ENCODE measurements at places on chromosomes 12 and 14.

- DNase-seq = no peak
Measured at GRCh38 chr12:21893924-21894323, 47.3 kb downstream of the ABCC9 start.

DNA sequence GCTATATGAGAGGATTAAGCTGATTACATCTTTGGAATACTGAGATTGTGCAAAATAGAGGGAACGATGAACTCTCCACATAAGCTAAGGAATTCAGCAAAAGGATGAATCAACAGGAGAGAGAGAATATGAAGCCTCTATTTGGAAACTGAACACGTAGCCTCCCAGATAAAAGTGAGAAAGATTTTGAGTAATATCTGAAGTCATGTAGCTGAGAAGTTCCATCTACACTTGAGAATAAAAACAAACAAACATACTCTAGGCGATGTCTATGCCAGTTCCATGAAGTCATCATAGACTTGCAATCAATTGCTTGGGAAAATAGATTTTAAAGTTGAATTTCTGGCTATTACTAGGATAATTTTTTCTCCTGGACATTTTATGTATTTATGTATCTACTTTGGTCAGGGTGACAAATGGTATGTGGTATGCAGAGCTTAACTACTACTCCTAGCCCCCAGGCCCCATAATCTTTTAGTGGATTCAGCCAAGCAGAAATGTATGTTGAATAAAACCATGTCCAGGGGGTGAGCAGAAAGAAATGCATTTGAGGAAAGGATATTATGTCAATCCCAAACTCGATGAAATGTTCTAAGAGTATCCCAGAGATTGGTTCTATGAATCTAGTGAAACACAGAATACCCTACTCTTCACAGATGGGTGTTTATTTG lies 627.4 kb downstream of the DIO2 start:
- DNase-seq = no peak

DNA sequence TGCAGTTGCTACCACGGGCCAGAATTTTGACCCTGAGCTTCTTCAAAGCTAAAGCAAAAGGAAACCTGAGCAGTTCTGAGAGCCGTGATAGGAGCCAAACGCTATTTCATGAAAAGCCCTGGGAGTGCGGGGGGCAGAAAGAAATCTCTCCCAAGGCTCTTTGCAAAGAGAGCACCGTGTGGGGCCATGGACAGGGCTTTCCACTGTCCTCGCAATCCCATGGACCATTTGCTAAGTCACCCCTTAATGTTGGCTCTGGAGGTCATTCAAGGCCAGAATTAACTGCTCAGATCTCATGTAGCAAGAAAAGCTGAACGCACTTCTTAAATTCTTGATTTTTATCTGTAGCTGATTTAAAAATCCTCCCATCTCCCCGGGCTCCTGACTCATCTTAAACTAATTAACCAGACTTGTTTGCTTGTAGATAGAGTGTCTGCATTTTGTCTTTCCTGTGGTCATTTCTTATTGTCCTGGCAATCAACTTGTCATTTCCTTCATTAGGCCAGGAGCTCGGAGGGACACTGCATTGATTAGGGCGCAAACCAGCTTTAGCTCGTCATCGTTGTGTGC lies 24.8 kb downstream of the CLSTN3 start:
- no peak for DNase-seq

DNA sequence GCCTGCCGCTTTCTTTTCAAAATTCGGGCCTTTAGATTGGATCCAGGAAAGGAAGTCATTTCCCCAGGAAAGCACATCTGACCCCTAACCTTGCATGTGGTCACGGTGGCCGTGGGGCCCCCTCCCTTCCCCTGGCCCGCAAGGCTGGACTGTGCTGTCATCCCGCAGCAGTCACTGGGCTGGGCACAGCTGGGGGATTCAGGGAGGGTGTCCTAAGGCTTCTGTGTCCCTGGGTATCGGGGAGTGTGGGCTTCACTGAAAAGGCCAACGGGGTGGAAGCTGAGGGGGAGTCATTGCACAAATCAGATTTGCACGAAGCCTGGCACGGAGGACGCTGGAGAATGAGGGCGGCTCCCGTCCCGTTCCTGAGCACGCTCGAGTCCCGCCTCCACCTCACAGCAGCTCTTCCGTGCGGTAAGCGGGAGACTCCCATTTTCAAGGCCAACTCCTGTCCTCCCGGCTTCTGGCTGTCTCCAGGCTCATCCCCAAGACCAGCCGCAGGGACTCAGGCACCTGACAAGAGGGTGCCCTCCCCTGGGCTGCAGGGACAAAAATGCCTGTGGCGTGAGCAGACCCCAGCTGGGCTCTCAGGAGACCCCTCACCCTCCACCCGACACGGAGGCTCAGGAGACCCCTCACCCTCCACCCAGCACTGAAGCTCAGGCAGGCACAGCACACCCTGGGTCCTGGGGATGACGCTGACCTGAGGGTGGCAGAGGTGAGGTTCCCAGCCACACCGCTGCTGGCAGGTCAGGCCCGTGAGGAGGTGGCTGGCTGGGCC lies 9.6 kb downstream of the XRCC3 start:
- DNase-seq = no peak

DNA sequence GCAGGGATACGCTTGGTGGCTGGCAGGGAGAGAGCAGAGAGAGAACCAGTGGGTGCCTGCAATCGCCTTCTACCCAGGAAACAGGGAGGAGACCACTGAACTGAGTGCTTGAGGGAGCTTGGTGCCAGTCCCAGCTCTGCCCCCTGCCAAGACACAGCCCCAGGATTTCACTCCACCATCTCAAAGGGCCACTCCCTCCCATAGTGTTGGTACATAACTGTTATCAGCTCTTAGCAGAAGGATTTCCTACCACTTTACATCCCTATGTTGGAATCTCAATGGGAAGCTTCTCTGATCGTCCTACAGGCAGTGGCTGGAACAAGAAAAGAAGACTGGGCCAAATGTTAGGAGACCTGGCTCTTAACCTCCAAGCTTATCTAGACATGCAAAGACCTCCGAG lies 157.4 kb upstream of the FOXN3 start:
- no peak for DNase-seq

GRCh38 chr12:42097971-42098370 lies 46.7 kb downstream of the GXYLT1 start:
- no peak for DNase-seq

GRCh38 chr14:50619569-50620141 lies 48.5 kb downstream of the SAV1 start:
- no peak for DNase-seq

DNA sequence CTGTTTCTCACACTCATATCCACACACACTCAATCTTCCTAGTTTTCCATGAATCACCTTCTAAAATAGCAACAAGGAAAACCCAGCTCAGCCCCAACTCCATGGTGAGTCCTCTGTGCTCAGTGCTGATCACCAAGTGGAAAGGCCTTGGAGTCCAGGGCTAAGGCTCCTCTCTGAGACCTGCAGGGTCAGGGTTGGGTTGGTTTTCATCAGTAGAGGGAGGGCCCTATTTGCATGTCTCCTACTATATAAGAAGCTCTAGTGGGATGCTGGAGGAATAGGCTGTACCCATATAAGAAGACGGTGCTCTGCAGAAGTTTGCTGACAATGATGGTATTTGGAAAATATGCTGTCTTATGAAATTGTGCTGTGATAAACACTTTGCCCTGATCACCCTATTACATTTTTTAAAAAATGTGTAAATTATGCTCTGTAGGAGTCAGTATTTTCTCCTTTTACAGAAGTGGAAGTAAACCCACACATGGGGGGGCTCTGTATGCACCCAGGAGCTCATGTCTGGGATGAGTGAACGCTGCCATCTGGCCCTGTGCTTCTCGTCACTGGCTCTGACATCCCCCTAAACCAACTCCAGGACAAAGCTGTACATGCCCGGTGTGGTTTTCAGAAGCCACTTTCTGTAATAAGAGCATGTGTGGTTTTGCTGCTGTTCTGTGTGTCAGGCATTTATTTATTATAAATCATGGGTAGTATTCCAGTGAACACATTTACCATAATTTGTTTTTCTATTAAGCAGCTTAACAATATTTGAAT lies 536.3 kb downstream of the TMEM121 start:
- DNase-seq = no peak

GRCh38 chr12:44875417-44875953 lies 630 bp downstream of the NELL2 start:
- DNase-seq = no peak

GRCh38 chr12:127273626-127274025 lies 993.3 kb upstream of the TMEM132C start:
- DNase-seq = no peak

- DNase-seq = no peak
Measured at GRCh38 chr12:78470354-78471195, 394.0 kb upstream of the SYT1 start.

DNA sequence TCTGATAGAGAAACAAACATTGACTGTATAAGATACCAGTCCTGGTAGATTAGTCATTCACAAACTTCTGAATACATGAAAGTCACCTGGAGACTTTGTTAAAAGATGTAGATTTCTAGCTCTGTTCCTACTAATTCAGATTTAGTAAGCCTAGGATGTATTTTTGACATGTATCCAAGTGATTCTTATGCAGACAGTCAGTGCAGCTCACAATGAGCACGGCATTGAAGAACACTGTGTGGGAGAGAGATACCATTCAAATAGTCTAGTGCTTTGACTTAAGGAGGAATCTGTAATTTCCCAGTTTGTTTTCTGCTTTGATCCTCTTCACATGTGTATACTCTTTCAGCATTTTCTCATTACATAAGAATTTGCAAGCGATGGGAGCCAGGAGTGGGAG lies 68.7 kb upstream of the STXBP6 start:
- no peak for DNase-seq

DNA sequence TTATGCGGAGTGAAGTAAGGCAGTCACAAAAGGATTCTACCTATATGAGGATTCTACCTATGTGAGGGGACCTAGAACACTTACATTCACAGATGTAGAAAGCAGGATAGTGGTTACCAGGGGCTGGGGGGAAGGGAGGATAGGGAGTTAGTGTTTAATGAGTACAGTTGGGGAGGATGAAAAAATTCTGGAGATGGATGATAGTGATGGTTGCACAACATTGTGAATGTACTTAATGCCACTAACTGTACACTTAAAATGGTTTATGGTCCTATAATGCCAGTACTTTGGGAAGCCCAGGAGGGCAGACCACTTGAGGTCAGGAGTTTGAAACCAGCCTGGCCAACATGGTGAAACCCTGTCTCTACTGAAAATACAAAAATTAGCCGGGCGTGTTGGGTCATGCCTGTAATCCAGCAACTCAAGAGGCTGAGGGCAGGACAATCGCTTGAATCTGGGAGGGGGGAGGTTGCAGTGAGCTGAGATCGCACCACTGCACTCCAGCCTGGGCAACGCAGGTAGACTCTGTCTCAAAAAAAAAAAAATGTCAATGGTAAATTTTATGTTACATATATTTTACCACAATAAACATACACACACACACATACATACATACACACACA lies 25.4 kb downstream of the SVOP start:
- no peak for DNase-seq

- DNase-seq = no peak
Measured at GRCh38 chr12:25866586-25867378, 91.7 kb upstream of the RASSF8 start.

GRCh38 chr12:70994217-70994788 lies 73.8 kb upstream of the PTPRR start:
- DNase-seq = no peak
